Epithelial cell of umbilical artery (primary cell): ENCODE measurements at places on chromosomes 2 and 18. TPM values are rescaled to one million over a fixed set of nuclear protein-coding genes. Genes with fewer than 3 reads are reported as not detected.

CYP27A1 gene
- total RNA-seq: 17.2 and 18.2 TPM in 2 replicates

LRRC30 gene
- total RNA-seq: not detected in 2 replicates

NOSTRIN gene
- under 0.01 and 0.15 TPM in 2 replicates for total RNA-seq

NFATC1 gene
- total RNA-seq: 2.6 and 5.2 TPM in 2 replicates

NLRC4 gene
- total RNA-seq: not detected in 2 replicates

ABCG8 gene
- total RNA-seq: not detected in 2 replicates

RAB6C gene
- total RNA-seq: not detected in 2 replicates

CCDC121 gene
- total RNA-seq: 1.3 and 2.0 TPM in 2 replicates

NPPC gene
- total RNA-seq: 0.32 TPM in 1 of 2 replicates, not detected in the other

SERPINB3 gene
- not detected in 2 replicates for total RNA-seq

CCDC88A gene
- 27.6 and 41.5 TPM in 2 replicates for total RNA-seq

TGFA gene
- under 0.01 TPM in 1 of 2 replicates, not detected in the other for total RNA-seq

CHRNG gene
- total RNA-seq: not detected in 2 replicates

CDH2 gene
- total RNA-seq: 74.1 and 135 TPM in 2 replicates

MAP3K19 gene
- total RNA-seq: not detected in 2 replicates

IL36G gene
- total RNA-seq: not detected in 2 replicates

CREG2 gene
- 0.76 and 0.97 TPM in 2 replicates for total RNA-seq

HS1BP3 gene
- total RNA-seq: 19.8 and 22.9 TPM in 2 replicates

UGT1A5 gene
- total RNA-seq: not detected in 2 replicates

POMC gene
- total RNA-seq: 1.3 and 3.5 TPM in 2 replicates

EVX2 gene
- total RNA-seq: not detected in 2 replicates
